ENCODE measurements at places on chromosomes 1 and 21. TPM values are rescaled to one million over a fixed set of nuclear protein-coding genes. Genes with fewer than 3 reads are reported as not detected.

Gene S100A16
- 591 TPM for total RNA-seq

Gene SKI
- 15.2 TPM for total RNA-seq

Gene RGS13
- 0.62 TPM for total RNA-seq

Gene SERTAD4
- total RNA-seq: not detected

DNA sequence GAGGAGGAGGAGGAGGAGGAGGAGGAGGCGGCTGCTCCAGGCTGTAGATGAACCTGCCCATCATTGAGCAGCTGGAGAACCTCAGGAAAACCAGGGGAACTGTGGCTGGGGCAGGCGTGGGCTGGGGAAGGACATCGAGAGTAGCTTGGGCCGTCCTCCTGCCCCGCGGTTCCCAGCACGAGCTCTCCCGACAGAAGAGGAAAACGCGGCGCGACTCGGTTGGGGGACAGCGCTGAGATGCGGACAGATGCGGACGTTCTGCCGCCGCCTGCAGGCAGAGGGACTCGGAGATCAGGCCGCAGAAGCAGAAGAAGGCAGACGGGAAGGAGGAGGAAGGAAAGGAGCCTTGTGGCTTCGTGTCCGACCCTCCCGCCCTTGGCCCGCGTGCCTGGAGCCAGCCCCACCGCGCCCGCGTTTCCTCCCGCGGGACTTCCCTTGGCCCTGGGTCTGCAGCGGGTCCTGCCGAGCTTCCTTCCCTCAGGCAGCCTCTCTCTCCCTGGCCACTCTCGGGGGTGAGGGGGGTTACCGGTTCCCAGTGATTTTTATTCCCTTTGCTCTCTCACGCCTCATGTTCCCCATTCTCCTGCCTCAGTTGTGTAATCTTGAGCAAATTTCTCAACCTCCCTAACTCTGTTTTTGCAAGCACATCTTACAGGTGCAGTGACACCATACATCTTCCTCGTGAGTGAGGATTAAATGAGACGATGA lies 1.7 kb upstream of the TNFRSF9 start:
- peak; percentile 41 for DNase-seq

- peak; percentile 11 for DNase-seq
Measured at GRCh38 chr1:22745669-22746585, 35.3 kb downstream of the EPHB2 start.

- no peak for DNase-seq
Measured at GRCh38 chr1:197813741-197814140, 38.5 kb upstream of the DENND1B start.

GRCh38 chr1:203219934-203220333 lies 9.5 kb downstream of the CHIT1 start:
- DNase-seq: no peak

- peak; percentile 93 for DNase-seq
Measured at GRCh38 chr1:25895365-25895990, 10.7 kb downstream of the STMN1 start.

Measured in myocyte (in vitro differentiated cells).